Activated T-cell treated with anti-CD3 and anti-CD28 coated beads, Interleukin-2, amount 50 U/mL, for 1 hour (primary cell): ENCODE measurements at places on chromosomes 3 and 15.

DNA sequence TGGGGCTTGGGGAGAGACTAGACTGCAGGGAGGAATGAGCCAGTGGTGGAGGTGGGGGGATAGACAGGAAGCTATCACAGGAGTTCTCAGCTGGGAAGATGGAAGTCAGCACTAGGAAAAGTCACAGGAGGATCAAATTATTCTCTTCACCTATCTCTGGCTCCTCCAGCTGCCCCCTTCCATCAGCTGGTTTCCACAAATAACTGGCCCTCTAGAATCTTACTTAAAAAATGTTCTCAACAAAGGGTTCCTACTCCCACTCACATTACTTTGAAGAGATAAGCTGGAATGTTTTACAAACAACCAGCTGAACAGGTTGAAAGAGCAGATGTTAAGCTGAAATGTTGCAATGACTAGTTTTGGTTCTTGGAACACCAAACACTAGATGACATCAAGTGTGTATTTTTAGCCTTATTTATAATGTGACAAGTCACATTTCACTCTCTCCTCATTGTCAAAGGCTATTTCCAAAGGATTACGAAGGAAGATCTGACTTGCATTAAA lies 102.7 kb upstream of the AADACL2 start:
- DNase-seq: no peak

GRCh38 chr15:65354835-65355172 lies 23.0 kb downstream of the IGDCC3 start:
- DNase-seq: no peak

DNA sequence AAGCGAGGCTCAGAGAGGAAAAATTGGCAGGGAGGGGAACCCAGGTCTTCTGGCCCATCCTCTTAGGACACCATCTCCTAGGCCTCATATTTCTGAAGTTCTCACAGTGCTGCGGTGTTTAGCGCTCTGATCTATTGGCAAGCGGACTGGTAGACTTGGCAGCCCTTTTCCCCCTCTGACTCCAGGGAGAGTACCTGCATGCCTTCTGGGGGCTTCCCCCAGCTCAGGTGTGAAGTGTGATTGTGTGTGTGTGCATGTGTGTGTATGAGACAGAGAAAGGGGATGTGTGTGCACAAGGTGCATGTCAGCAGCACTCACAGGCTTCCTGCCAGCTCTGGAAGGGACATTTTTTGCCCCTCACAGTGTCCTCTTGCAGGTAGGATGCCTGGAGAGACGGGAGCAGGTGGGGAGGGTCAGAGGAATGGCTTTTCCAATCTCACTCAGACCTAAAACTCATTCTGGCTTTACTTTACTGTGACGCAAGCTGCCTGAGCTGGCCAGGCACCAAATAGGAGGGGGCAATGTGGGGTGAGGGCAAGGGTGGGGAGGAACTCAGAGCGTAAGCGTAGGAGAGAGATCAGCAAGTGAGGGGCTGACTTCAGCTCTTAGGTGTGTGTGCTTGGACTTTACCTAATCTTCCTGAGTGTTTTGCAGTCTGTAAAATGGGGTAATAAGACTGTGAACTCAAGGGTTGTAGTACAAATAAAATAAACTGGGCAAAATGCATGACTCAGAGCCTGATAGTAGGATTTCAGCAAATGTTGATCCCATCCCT lies 4.0 kb upstream of the IL17RE start:
- DNase-seq: no peak

- DNase-seq: peak; percentile 78
Observed at GRCh38 chr3:48429317-48429959, 448 bp downstream of the PLXNB1 start.

DNA sequence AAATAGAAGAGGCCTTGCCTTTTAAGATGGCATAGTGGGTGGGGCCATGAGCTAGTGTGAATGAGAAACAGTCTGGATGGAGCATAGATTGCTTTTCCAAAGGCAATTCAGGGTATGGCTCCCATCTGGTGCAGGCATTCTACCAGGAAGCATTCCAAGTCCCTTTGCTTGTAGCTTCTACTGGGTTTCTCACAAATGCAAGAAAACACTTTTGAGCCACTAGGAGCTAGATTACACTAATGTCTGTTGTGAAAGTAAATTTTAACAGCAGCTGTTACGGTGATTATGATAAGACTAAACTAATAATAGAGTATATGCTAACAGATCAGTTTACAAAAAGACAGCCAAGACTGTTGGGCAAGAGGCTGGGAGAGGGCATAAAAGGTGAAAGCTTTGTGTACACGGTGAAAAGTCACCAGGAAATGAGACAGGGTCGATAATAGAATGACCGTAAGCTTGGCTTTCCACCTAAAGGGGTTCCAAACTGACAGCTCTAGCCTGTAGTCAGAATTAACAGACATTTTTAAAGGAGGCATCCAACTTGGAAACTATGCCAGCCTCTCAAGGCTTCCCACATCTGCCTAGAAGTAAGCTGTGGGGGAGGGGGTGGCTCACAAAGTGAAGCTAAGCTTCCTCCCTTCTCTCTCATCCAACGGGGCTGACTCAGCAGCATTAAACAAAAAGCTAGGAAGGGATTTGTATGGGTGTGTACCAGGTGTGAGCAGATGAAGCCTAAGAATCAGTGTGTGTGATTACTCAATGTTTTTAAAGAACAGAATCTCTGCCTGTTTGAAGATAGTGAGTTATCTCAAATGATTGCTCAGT lies 61.1 kb upstream of the GPD1L start:
- no peak for DNase-seq

- no peak for DNase-seq
Observed at GRCh38 chr15:80106051-80106450, 46.6 kb downstream of the ZFAND6 start.

- peak; percentile 50 for DNase-seq
Observed at GRCh38 chr3:47578691-47579632, at the start of gene CSPG5. TSS of gene CSPG5 (minus strand) at chr3:47578865. CDS start at chr3:47578693, 172 bp downstream.

GRCh38 chr3:197041875-197042488 lies 12.4 kb upstream of the MELTF start:
- no peak for DNase-seq

- no peak for DNase-seq
Observed at GRCh38 chr3:142586803-142587406, 8.4 kb upstream of the ATR start.

DNA sequence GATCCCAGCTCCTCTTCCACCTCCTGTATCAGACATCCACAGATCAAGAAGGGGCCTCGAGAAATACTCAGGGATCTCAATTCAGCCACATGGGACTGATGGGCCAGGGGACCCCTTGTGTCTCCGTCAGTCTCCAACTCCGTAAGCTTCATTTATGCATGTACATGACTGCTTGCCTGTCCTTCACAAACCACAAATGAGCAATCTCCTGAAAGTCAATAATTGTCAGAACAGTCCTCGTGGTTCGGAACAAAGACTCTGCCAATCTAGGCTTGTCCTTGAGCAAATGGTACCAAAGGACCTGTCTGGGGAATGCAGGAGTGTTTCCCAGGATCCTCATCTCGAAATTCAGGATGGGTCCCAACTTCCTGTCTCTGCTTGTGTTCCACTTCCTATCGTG lies 20.8 kb downstream of the SLC12A8 start:
- DNase-seq: no peak

DNA sequence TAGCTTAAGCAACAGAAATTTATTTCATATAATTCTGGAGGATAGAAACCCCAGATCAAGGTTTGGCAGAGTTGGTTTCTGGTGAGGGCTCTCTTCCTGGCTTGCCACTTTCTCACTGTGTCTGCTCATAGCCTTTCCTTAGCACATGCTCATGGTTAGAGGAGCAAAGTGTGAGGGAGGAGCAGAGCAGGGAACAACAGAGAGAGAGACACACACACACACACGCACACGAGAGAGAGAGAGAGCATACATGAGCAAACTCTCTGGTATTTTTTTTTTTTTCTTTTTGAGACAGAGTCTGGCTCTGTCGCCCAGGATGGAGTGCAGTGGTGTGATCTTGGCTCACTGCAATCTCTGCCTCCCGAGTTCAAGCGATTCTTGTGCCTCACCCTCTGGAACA lies 36.8 kb upstream of the ZDHHC23 start:
- no peak for DNase-seq

- DNase-seq: no peak
Observed at GRCh38 chr3:108605491-108605890, 16.0 kb downstream of the DZIP3 start.
